ELF-1 (cell line): ENCODE measurements at places on chromosomes 3 and 15.
A peak's percentile ranks its signal among the peaks of the same experiment; 100 is the strongest.

DNA sequence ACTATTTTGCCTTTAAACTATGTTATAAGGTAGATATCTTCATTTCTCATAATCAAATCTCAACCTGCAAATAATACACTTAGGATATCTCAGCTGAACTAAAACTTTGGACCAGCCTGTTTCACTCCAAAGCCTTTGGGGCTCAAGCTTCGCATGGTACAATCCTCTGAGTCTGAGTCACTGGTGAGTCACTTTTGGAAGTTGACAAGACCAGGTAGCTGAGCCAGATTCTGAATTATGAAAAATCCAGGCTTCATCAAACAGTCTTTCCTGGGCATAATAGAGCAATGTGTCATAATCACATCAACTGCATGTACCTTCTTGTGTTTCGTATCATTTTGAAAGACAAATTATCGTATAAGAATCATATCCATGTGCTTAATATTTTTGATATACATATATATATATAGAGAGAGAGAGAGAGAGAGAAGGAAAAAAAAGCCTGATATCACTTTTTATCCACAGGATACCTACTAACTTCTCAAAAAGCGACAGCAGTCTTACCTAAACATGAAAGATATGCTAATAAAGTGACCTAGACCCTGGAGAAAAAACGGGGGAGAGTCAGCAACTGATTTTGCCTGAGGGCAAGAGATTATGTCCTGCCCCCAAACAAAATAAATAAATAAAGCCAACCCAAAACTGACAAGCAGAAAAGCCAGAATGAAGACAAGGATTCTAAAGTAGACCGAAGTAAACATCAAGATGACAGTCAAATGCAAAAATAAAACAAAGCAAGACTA, 263.9 kb upstream of the TGFBR2 start:
- DNase-seq = no peak

- DNase-seq = no peak
Measured at GRCh38 chr3:190229632-190230424, 92.4 kb downstream of the CLDN1 start.

DNA sequence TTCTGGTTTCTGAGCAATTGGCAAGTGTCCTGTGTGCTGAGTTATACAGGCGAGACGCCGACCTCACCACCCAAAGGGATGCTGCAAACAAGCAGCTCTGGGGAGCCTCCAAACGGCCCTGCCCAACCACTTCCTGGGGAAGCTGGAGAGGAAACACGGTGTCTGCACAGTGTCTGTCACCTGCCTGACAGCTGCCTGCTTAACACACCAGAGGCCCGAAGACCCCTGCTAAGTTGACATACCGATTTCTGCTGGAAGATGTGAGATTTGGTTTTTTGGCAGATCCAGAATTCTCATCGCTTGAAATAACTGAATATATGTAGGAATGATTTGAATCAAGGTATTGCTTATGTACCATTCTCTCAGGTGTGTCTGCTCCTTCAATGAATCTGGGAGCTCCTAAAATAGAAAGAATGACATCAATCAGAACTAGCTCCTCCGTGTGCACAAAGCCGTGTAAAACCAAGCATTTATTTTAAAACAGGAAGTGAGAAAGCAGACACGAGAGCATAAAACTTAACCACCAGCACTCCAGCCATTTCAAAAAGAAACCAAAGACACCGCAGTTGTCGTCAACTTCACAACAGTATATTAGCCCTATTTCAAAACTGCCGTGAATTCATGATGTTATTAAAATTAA, 27.2 kb downstream of the LRRC2 start:
- DNase-seq = peak; percentile 70

DNA sequence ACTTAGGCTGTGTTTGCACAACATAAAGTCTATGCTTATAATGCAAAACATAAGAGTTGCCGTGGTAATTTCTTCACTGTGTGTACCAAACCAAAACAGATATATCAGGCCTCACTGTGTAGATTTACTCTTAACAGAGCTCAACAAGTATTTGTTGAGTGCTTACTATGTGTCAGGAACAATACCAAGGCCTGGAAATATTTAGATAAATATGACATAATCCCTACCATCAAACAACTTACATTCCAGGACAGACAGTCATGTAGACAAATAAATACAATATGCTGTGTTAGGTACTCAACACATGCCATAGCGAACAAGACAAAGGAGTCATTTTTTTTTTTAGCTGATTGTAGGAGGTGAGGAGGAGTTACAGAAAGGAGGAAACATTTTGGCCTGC, 554.0 kb downstream of the NSUN3 start:
- DNase-seq = no peak

- no peak for DNase-seq
Measured at GRCh38 chr3:79039192-79039591, 728.6 kb downstream of the ROBO1 start.

DNA sequence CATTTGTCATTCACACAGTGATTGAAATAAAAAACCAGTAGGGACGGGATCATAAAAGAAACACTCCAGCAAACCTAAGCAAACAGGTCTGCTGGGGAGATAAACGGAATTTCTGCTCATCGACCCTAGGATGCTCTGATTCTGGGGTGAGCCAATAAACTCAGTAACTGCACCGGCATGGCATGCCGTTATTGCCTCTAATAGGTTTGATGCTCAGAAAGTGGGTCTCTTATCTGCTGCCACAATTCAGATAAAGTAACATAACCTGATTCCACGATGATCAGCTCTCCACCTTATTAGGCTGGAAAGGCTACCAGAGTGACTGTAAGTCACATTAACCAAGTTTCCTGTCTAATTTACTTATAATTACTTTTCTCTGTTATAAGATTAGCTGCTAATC, 19.6 kb downstream of the DCLK3 start:
- DNase-seq = no peak

DNA sequence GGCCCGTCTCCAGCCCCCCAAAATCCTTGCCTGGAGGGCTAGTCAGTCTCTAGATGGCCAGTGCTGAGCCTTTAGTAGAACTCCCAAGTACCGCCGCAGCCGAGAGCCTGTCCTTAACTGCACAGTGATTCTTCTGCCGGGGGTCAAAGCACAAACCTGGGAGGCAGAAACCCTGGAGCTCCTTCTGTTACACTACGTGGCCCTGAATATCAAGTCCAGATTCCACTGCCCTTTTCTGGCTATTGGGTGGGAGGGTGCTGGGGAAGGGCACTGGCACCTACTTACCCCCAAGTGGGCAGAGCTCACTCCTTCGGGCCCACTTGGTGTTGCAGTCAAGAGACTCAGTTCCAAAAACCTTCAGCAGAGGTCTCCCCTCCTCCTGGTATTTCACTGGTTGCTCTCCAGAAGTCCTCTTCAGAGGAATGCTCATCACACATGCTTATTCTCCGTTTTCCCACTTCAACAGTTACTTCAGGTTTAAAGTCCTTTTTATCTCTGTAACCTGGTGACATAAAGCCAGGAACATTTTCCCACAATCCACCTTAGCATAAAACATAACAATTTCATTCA, 10.8 kb downstream of the PDHB start:
- peak; percentile 47 for DNase-seq

- no peak for DNase-seq
Measured at GRCh38 chr3:194936659-194937058, 251.0 kb downstream of the FAM43A start.

GRCh38 chr3:195916291-195916690, 7.9 kb upstream of the TNK2 start:
- no peak for DNase-seq

- no peak for DNase-seq
Measured at GRCh38 chr3:30933478-30934207, 39.2 kb upstream of the GADL1 start.

- DNase-seq = peak; percentile 50
Measured at GRCh38 chr15:80779658-80780415, 667 bp downstream of the CEMIP start.

GRCh38 chr3:160602259-160602658, 36.9 kb upstream of the KPNA4 start:
- no peak for DNase-seq

DNA sequence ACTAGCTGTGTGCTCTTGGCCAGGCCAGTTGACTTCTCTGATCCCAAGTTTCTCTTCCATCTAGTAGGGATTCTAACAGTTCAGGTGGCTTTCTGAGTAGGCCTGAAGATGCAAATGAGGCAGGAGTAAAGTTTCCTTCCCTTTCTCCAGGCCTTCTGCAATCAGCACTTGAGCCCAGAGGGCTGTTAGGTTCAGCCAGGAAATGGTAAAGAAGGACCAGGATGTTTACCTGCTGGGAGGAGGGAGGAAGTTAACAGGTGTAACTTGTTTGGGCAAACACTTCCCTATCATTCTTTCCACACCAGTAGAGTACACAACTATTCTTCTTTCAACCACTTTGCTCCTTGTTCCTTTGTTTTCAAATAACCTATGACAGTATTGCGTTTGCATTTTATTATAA, 13.3 kb upstream of the TNFSF10 start:
- no peak for DNase-seq

DNA sequence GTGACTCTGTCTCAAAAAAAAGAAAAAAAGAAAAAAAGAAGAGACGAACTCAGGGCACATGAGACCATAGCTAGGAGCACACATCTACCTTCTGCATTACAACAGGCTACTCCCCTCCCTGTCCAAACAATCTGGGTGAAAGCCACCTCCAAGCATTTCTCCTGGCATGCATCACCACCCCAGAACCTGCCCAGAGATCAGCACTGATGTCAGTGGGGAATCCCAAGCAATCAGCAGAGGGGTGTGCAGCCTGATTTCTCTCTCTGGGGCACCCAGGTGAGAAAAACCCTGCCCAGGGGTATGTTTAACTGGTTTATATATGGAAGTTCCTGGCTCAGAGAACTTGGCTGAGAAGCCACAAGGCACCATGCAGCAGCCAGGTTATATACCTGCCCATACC, 59.4 kb downstream of the CDC25A start:
- DNase-seq = no peak

DNA sequence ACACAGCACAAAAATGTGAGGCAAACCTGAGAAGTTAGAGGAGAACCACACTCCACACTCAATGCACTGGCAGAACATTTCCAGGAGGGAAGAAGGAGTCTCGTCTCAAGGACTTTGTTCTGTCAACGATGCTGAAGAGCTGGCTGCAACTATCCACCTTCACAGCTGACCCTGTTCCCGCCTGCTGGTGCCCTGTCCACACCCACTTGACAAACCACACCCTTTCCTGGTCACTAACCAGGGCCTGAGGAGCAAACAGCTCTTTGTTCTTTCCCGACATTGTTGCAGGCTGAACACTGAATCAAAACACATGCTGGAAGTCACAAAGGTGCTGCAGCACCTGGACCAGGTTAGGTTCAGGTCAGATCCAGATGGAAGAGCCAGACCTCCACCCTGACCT, 92.6 kb upstream of the ARRDC4 start:
- DNase-seq = no peak

DNA sequence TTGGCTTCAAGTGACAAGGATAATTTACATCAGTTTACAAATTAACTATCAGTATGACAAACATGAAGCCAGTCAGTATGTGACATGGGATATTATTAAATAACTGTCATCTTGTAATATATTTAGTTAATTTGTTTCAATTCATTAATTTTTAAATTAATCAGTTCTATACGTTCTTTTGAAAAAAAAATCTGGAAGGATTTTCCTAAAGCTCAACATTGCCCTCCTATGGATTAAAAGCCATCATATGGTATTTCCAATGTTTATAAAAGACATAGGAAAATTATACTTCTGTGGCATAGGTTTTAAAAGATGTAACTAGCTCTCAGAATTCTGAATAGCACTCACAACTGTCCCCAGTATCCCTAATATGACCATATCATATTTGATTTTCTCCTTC, 134.4 kb downstream of the PLOD2 start:
- no peak for DNase-seq
